ENCODE measurements at places on chromosomes 2 and 18.

GRCh38 chr18:76498064-76498463 lies 3.0 kb upstream of the ZNF516 start:
- no peak for DNase-seq

DNA sequence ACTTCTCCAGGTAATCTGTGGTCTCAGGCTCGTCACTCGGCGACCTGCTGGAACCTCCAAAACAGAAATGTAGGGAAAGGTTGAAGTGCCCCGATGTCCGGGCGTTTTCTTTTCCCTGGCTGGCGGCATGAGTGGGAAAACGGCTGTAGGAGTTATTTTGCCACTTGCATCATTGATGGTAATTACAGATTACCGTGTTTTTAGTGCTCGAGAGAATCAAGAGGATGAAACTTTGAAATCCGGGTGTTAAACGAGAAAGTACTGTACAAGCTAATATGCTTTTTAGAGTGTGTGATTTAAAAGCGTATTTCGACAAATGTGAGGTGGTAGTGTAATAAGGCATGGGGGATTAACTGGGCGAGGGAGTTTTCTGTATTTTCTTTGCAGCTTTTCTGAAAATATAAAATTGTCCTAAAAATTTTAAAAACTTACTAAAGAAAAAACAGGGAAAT lies 819 bp downstream of the GRHL1 start:
- no peak for DNase-seq

DNA sequence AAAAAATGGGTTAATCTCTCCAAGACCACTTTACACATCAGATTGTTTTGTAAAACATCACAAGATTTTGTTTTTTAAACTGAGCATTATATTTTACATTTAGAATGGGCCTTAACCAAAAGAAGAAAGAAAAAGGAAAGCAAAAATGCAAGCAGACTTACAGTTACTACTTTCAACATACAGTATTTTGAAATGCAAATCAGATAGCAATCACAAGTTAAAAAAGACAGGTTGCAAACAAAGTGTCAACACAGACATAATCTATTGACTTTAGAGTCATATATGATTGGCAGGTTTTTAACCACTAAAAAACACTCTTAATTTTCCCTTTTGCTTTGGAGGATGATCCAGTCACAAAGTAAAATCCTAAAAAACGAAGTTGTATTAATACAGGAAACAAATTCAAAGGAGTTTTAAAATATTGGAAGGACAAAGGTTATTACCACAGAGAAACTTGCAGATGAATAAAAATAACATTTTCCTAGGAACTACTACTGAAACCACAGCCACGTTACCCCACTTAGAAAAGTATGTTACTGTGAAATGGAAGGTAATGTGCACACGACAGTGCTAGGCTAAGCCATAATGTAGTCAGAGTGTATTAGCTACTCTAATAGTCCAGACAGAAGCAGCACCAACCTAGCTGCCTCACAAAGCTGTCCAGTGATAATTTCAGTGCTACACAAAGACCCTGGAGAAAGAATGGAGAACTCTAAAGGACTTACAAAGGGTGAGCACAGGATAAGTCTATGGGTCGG lies 22.9 kb downstream of the DARS1 start:
- no peak for DNase-seq

DNA sequence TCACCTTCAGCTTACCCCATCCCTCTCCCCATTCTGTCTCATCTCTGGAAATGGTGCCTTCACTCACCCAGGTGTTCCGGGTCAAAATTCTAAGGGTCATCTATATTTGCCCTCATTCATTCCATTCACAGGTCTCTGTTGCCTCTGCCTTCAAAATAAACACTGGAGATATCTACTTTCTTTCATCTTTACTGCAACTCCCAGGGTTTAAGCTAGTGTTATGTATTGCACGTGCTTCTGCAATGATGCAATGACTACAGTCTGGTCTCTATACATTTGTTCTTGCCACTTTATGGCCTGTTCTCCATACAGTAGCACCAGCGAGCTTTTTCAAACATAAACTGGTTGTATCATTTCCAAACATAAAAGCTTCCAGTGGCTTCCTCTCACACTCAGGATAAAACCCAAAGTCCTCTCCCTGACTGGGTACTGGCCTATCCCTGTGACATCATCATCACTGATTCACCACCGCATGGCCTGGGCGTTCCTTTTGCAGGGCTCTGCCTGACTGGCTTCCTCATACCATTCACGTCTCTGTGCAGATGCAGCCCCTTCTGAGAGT lies 14.3 kb downstream of the DSG2 start:
- DNase-seq, result no peak
